ENCODE measurements at places on chromosomes 2 and 18. TPM values are rescaled to one million over a fixed set of nuclear protein-coding genes. Genes with fewer than 3 reads are reported as not detected.
A peak's percentile ranks its signal among the peaks of the same experiment; 100 is the strongest.

DNA sequence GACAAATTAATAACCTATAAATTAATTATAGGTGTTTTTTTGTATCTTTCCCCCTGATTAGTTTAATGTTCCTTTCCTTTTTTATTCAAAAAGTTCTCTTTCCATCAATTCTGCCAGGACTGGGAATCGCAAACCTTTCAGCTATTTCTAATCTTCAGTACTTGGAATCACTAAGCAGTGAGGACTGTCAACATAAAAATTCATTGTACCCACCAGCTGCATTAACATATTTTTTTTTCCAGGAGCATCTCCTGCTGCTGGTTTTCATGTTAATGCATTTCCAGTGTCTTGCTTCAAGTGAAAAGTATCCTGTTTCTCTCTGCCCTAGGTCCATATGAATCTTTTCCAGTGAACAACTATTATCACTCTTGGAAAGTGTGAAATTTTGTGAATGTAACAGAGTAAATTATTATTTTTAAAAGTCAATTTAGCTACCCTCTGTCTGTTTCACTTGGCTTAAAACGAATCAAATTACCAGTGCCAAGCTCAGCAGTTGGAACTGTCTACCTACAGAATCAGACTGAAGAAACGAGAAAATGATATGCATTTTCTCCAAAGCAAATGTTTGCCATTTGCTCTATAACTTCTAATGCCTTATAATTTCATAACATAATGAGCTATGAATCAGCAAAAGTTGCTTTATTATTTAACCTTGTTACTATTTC lies 804.4 kb downstream of the EPHA4 start:
- no peaks in the 10 kb centered on the region for H3K36me3 ChIP-seq
- H3K4me3 ChIP-seq: no peak overlapping the region
- H3K27me3 ChIP-seq: no peaks in the 10 kb centered on the region
- H3K27ac ChIP-seq: no peak overlapping the region
- DNase-seq: no peak
- H3K4me1 ChIP-seq: no peaks in the 10 kb centered on the region

DNA sequence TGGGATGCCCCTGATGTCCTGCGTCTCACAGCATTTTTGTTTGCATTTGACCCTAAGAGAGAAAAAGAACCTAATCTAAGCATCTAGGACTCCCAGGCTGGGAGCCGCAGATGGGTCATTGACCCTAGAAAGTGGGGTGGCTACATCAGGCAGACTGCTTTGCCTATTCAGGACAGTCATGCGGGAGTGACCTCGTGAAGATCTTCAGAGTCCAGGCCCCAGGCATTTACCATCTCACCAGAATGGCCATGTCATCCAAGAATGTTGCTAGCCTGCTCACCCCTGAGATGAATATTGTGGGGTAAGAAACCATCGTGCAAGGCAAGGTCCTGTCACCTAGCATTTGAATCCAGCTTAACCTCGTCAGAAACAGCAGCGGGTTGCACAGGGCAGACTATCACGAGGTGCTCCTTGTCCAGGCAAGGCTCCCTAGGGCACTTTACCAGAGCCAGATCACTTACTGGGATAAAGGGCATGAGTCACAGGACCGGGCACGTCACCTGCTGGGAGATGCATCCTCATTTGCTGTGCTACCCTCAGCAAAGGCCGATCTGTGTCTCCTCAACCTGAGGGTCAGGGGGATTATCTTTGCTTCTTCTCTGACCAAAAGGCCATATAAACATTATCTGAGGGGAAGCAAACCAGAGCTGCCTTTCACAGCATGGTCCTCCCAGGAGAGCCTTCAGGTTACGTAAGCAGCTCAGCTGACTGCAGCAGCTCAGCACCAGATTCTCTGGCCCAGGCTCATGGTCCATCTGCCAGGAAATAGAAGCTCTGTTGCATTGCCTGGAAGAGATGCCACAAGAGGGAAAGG lies 162.3 kb downstream of the ACKR3 start:
- H3K27ac ChIP-seq: peak overlapping the region; percentile 79
- no peaks in the 10 kb centered on the region for H3K27me3 ChIP-seq
- peaks cover 5% of the 10 kb centered on the region for H3K4me1 ChIP-seq
- no peak overlapping the region for H3K4me3 ChIP-seq
- H3K36me3 ChIP-seq: no peaks in the 10 kb centered on the region
- no peak for DNase-seq

Gene FTCDNL1
- polyA plus RNA-seq: 4.1 TPM

- H3K4me1 ChIP-seq: no peaks in the 10 kb centered on the region
- no peak overlapping the region for H3K27ac ChIP-seq
- DNase-seq: no peak
- H3K4me3 ChIP-seq: no peak overlapping the region
- no peaks in the 10 kb centered on the region for H3K36me3 ChIP-seq
- H3K27me3 ChIP-seq: no peaks in the 10 kb centered on the region
Observed at GRCh38 chr2:182207049-182207746, 219.6 kb downstream of the PDE1A start.

Gene MYO7B
- 22.2 TPM for polyA plus RNA-seq

DNA sequence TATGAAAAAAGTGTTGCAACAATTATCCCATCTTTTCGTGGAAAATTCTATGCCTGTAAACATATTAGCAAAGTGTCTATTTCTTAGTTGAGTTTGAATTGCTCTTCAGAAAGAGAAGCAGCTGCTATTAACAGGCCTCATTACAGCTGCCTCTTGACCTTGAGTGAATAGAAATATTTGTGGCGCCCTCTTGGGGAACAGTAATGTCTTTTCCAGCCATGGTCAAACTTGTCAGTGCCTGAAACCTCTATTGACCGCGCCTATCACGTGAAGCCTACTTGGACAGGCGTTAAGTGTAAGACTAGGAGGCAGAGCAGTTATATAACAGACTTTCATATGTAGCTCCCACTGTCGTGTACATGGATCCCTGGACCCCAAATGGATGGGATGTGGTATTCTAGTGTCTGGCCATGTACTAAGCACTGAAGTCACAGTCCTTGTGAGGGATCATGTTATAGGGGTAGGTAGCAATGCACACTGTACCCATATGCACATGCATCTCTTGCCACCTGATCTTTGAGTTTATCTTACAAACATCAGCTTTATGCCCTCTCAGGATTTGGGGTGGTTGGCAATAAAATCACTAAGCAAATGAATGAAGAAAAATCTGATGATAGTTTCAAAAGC lies 245.0 kb downstream of the PTGR3 start:
- no peak overlapping the region for H3K27ac ChIP-seq
- H3K4me3 ChIP-seq: no peak overlapping the region
- no peak for DNase-seq
- H3K27me3 ChIP-seq: no peaks in the 10 kb centered on the region
- no peaks in the 10 kb centered on the region for H3K4me1 ChIP-seq
